ENCODE measurements at places on chromosomes 1 and 21.
A peak's percentile ranks its signal among the peaks of the same experiment; 100 is the strongest.

GRCh38 chr1:208988811-208989222 is 594.7 kb upstream of the CAMK1G start:
- DNase-seq: peak; percentile 58

GRCh38 chr1:84370831-84371394 is 27.4 kb upstream of the DNASE2B start:
- peak; percentile 20 for DNase-seq

DNA sequence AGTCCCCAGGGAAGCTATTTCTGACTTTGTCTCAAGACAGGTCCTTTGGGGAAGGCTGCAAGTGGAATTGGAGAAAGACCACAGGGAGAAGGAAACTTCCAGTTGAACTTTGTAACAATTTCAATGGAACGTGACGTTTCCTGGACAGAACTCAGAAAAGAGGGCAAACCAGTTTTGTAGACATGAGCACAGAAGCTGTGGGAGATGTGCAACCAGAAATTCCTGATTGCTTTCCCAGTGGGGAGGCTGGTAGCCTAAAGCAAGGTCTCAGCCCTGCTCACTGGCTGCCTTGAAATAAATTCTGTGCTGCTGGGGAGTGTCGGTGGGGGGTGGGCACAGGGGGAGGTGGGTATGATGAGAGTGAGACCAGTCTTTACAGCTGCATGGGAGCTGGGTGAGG is 1206.7 kb upstream of the ADGRL2 start:
- peak; percentile 4 for DNase-seq

- DNase-seq: no peak
These were observed 13.8 kb downstream of the OLFML3 start for GRCh38 chr1:113993072-113993471.

GRCh38 chr21:23801292-23801691 is 1806.0 kb downstream of the MRPL39 start:
- no peak for DNase-seq

- no peak for DNase-seq
These were observed 114.4 kb downstream of the CASZ1 start for GRCh38 chr1:10682108-10682445.

DNA sequence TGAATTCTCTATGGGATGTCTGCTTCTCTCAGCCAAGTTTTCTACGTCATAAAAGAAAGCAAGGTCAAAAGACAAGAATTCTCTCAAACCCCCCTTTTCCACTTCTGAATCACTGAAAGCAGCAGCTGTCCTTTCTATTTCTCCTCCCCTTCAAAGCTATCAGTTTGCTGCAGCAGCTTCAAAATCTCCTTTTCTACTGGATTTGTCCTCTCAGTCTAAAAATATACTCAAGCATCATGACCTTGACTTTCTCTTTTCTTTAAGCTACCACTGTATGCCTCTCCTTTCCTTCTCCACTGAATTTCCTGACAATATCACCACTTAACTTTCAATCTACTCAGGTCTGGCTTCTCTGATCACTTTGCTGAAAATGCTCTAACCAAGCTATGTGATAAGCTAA is 1.9 kb downstream of the WDR64 start:
- DNase-seq: no peak

DNA sequence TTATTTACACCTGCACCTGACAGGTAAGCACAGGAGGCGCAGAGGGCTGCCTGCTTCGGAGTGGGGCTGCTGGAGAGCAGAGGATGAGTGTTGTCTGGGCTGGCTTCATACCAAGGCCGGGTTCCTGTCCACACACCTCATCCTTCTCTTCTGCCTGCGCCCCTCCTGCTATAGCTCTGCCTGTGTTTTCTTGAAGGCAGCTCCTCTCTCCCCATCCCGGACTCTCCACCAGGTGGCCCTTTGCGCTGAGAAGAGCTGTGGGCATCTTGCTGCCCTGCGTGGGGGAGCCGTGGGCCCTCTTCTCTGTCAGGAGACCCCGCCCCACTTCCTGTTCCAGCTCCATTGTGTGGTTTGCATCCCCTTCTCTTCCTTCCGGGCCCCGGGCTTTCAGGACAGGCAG is 35.0 kb downstream of the ARHGEF10L start:
- no peak for DNase-seq

DNA sequence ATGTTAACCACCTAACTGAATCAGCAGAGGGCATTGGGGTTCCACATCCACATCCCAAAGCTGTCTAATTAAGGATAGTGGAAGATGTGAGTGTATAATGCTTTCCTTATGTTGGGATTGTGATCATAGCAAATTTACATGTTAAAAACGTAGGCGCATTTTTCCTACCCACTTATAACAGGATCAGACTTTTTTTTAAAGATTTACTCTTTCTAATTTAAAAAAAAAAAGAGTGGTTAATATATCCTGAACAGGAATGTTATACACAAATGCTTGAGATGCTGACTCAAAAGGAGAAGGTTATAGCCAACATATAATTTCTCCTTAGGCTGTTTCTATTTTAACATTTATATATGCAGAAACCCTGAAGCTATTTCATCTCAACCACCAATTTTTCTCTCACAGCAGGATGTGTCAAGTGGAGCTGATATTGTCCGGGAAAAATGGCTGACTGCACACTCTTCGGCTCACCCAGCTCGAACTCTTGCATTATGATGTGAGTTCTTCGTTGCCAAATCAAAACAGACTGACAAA is 40.3 kb downstream of the RGS5 start:
- DNase-seq: no peak

DNA sequence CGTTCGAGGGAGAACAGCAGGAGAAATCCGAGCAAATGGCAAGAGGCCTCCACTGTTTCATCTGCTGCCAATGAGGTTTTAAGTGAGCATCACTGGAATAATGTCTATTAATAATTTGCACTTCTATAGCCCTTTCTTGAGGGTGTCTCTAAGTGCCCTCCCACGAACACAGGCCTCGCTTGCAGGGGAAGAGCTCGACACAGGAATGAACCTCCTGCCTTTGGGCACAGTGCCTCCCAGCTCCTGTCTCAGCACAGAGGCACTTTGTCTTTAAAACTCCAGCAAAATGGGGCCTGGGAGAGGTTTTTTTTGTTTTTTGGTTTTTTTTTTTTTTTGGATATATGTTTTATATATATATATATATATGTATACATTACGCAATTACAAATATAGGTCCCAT is 56.6 kb downstream of the OLIG1 start:
- no peak for DNase-seq

DNA sequence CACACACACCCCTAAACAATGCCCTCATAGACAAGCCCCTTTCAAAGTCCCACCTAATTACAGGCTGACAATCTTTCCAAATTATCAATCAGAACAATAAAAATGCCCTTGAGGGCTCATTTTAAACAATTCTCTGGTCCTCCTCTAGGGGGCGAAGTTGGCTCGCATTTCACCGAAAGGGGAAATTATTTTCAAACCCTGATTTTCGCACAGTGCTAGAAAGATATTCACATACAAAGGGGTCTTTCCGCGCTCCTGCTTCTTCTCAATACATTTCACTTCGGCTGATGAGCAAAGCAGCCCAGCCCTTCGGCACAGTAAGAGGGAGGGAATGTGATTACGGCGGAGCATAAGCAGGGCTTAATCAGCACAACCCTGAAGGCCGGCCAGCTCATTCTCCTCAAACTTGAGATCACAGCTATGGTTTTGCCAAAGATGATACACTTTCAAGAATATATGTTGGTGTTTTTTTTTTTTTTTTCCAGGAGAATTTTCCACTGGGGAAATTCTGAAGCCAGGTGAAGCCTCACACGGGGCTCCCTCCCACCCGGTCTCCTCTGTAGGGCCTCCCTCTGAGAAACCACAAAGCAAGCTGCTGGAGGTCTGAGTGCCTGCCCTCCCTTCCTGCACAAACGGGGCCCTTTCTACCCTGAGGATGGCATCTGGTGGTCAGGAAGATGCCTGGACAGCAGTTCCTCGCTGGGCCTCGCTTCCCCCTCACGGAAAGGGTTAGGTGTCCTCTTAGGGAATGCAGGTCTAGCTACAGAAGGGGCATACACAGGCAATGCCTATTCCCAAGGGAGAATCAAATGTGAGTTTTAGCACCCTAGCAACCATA is 66.9 kb downstream of the GNG12 start:
- DNase-seq: peak; percentile 70

- no peak for DNase-seq
These were observed 14.7 kb upstream of the COL6A2 start for GRCh38 chr21:46082963-46083790.

DNA sequence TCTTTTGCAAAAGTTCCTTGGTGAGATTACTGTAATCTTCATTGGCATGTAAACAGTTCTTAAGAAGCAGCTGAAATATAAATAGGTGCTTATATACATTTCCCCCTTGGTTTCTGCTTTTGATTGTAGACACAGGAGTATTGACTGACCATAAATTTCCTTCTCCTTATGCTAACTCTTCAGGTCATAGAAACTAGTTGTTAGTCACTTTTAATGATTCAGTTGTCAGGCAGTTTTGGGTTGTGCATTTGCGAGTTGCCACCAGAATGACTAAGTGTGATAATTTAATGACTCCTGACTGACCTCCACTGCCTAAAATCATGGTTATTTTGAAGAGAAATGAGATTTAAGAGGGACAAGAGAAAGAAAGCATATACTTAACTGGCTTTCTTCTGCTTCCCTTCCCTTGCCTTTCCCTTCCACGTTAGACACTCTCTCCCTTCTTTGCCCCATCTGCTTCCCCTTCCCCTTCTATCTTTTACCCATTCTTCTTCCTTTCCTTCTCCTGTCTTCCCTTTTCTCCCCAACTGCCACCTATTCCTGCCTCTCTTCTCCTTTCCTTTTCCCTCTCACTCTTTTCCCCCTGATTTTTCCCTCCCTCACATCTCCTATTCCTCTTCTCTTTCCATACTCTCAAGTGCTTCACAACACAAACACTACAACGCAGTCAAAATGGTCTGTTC is 12.3 kb downstream of the ZMPSTE24 start:
- peak; percentile 75 for DNase-seq

DNA sequence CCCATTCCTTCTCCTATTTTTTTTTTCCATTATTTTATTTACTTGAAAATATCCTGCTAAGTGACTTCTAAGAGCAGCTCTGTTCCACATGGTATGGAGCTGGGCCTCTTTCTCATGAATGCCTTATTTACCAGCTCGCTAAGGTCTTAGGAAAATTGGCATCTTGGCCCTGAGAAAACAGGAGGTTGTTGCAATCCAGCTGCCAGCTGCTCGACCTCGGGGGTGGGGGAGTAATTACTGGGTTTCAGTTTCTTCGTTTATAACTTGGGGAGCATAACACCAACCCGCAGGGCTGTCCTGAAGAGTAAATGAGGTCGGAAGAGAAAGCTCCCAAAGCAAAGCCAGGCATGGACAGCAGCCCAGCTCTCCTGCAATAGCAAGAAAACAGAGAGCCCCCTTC is 176.3 kb downstream of the AJAP1 start:
- no peak for DNase-seq

- no peak for DNase-seq
These were observed 4.8 kb downstream of the PDZK1IP1 start for GRCh38 chr1:47184822-47185677.

- no peak for DNase-seq
These were observed 37.6 kb upstream of the DESI2 start for GRCh38 chr1:244615301-244615700.

- DNase-seq: no peak
These were observed 9.5 kb upstream of the NDUFS5 start for GRCh38 chr1:39016604-39017171.

DNA sequence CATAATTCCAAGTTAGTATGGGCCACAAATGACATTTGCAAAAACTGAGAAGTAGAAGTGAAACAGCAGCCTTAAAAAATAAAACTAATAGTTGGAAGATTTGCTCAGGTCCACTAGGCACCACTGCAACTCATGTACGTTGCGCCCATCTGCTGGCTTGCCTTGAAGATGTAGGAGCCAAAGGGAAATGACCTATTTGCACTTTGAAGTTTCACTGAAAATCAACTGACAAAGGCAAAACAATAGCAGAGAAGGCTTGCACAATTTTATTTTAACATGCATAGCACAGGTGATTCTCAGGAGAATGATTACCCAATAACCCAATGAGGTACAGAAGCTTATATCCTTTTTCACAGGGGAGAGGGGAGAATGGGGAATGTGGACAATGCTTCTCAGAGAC is 170.1 kb upstream of the USP25 start:
- DNase-seq: no peak

DNA sequence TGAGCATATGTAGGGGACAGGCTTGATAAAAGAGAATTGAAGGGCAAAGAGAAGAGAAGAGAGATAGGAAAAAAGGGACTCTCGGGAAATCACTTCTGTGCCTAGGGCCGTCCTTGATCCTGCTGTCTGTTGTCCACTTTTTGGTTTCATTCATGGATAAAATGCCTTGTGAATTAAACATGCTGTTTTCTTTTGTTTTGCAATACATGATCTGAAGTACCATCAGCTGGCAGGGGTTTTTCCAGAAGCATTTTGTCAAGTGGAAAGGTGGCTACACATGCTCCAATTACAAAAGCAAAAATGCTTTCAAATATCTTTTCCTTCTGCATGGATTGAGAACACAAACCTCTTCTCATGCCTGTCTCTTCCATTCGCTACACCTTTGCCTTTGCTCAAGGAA is 361.7 kb downstream of the PDE4B start:
- no peak for DNase-seq

- peak; percentile 72 for DNase-seq
These were observed 18.5 kb downstream of the RIIAD1 start for GRCh38 chr1:151739590-151740355.

GRCh38 chr1:52192436-52192835 is 50.5 kb downstream of the ZFYVE9 start:
- DNase-seq: peak; percentile 28

DNA sequence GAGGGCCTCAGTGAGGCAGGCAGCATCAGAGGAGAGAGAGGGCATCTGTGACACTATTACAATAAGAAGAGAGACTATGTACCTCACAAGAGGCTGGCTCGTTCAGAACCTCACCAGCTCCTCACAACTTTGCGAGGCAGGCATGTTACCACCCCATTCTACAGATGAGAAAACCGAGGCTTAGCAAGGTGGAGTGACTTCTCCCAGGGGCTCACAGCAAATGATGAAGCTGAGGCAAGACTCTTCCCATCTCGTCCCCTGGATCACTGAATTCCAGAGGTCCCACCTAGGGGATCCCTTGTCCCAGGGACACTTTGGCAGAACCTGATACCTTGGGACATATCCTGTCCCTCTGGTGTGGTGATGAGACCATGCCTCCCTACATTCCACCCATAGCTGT is 64.4 kb downstream of the DISP3 start:
- no peak for DNase-seq

DNA sequence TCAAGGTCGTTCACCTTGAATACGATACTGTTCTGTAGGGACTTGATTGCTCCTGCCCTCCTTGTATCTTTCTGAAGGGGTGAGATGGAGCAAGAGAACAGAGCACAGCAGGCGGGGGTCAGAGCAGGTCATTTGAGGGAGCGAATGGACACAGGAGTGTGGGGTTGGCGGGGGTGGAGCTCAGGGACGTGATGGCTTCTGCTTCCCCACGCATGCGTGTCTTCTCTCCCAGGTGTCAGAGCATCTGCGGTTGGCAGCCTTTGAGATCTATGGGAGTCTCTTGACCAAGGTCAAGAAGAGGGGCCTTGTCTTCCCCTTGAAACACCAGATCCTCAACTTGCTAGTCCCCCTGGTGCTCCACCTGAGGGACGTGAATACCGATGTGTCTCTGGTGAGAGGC is 63.9 kb downstream of the INAVA start:
- no peak for DNase-seq
